ENCODE measurements at places on chromosomes 5 and 9.

DNA sequence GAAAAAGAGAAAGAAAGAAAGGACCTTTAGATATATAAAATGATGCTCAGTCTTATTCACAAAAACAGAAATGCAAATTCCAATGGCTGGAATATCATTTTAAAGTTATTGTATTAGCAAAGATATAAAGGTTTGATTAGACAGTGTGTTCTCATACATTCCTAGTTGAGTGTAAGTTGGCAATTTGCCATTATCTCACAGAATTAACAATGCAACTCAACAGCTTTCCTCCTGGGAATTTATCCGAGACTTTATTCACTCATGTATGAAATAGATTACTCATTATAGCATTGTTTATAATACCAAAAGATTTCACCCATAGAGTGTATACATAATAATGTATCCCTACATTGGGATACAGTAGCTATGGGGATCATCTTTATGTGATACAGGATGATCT lies 27.1 kb upstream of the MLLT3 start:
- no peak for DNase-seq

DNA sequence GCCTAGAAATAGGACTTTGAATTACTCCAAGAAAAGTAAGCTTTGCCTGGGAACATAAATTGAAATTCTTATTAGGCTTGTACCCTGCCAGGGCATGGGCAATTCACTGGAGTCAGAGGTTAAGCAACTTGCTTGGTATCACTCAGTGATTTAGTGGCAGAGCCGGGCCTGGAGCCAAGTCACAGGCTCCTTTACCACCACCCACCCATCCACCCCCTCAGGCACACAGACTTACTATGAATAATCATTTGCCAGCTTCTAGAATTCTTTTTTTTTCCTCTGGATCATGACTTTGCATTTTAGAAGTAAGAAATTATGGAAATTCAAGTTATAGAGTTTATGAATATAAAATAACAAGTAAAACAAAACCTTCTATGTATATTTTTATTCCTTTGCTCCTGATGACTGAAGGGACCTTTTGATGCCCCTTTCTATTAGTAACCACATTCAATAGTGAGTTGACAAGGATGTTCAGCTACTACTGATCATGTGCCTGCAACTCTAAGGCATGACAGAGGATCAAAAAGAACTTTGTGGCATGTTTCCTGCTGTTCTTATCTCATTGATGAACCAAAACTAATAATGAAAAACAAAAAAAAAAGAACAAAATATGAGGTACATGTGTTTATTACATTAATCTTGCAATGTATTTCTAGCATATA lies 614.7 kb downstream of the TLR4 start:
- DNase-seq = no peak

DNA sequence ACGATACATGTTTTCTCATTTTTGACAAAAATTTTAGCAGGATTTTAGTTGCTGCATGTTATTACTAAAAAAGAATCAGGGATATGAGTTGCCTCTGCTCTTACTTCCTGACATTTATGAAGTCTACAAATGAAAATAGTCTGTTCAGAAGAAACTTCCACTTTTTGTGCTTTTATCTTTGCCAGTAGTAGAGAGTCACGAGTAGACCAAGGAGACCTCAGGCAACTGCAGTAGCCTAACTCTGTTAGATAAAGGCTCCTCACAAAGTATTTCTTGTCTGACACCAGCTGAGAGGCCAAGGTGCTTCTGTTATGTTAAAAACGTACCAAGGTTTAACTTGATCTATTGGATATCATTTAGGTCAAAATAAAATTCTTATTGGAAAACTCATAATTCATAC lies 333.9 kb downstream of the NR2F1-AS1 start:
- DNase-seq = no peak

- DNase-seq = no peak
These were observed 98.0 kb downstream of the GABBR2 start for GRCh38 chr9:98610711-98611110.

DNA sequence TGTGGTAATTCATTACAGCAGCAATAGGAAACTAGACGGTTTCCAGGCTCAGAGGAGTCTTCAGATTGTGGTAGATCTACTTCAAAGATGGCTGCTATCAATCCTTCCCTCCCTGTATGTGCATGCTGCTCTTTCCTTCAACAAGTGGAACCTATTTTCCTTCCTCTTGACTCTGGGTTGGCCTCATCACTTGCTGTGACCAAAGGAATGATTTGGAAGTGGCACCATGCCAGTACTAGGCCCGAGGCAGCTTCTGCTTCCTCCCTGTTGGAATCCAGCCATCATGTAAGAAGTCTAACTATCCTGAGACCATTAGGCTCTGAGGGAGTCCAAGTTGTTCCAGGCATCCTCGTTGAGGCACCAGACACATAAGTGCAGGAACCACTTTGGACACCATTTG lies 46.5 kb upstream of the MCTP1 start:
- no peak for DNase-seq

- no peak for DNase-seq
These were observed 202.1 kb downstream of the EBF1 start for GRCh38 chr5:158897444-158898160.

DNA sequence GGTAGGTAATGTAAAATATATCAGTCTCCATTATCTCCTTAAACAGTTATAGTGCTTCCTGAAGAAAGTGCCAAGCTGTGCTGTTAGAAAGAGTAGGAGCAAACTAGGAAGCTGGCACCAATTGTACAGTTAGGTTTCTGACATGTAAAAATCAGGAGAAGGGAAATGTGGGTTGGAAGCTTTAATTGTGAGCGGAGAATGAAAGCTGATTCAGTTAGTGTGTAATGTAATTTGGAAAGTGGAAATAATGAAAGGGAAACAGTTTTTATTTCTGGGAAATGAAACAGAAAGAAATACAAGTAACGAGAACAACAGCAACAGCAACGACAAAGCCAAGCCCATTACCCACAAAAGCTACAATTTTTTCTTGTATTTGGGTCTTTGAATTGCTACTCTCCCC lies 48.8 kb upstream of the JAK2 start:
- no peak for DNase-seq

DNA sequence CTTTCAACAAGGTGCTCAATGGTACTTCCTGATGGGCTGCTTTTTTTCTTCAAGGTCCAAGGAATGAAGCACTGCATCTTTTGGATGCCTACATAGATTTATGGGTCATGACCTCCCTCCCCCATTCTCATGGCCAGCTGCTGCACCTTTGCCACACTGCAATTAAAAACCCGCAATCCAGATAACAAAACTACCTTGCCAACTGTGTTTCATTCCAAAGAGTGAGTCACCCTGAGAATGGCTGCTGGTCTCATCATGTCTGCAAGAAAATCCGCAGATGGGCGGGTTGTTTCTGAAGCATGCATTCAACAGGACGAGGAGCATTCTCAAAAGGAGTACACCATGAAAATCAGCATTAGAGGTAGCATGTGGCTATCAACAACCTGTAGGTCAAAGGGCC lies 139.8 kb downstream of the ELAVL2 start:
- DNase-seq = no peak

Measured in BE2C (cell line).